ENCODE measurements at places on chromosomes 6 and 20.

DNA sequence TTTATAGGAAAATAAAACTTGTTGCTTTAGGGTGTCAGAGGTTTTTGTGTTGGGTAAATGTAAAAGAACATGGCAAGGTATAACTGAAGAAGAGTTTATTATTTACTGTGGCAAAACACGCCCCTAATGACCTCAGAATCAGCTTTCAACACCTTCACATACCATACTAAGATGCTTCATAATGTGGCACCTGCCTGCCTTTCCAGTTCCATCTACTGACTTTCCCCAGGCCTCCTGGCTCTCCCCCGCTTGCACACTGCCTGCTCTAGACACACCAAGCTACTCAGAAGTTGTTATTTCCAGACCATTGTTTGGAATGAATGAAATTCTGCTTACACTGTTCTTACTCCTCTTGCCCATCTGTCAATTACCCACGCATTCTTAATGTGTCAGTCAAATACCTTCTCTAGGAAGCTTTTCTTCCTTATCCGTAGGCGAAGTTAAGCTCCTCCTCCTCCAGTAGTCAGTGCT is 1.8 kb downstream of the TIAM2 start:
- DNase-seq = peak; percentile 24

- DNase-seq = no peak
Measured at GRCh38 chr6:159074876-159075275, 30.1 kb upstream of the TAGAP start.

DNA sequence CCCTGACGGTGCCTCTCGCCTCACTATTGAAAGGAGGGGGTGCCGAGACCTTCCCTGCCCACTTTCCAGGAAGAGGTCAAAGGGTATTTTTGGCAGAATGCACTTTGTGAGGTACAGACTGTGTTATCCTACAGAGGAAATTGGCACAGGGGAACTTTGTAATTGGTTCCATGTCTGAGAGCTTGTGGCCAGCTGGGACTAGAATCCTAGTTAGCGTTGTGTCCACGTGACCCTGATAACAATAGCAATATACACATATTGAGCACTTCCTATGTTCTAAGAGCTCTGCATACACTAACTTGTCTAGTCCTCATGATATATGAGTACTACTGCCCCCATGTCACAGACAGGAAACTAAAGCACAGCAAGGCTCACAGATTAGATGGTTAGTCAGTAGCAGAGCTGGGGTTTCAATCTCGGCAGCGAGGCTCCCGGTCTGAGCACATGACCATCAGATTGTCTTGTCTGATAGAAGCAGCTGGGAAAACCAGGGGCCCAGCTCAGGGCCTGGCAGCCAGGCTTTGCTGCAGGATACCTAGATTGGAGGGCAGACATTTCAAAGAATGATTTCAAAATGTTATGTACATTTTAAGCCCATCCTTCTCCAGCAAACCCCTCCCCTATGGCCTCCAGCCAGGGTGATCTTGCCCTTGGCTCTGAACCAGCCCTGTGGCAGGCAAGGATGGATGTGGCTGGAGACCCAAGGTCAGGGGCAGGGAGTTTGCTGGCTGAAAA is 1.4 kb downstream of the MAPK13 start:
- DNase-seq = peak; percentile 73

GRCh38 chr20:38950254-38950653 is 11.9 kb upstream of the DHX35 start:
- no peak for DNase-seq

DNA sequence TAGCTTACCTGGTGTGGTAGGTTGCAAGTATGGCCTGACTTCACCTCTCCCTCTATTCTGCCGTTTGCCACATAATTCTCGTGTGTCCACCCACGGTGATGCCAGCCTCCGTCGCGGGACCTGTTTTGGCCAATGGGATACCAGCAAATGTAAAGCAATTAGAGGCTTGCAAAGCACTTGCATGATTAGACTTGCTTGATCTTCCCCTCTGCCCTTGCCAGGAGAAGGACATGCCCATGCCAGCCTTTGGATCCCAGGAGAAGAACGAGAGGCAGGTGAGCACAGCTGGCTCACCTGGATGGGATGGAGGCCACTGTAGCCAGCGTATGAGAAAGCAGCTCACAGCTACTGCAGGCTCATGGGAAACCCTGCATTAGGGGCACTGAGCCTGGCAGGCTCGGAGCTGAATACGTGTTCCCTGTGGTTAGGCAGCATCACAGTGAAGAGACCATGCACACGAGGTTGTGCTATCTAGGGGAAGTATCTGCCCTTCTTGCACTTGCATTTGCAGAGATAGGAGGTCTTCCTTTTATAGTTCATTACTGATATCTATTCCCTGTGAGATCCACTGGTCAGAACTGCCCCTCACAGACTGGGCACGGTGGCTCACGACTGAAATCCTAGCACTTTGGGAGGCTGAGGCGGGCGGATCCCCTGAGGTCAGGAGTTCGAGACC is 62.4 kb downstream of the TMEM242 start:
- no peak for DNase-seq

- no peak for DNase-seq
Measured at GRCh38 chr20:47674686-47675085, 110.6 kb downstream of the SULF2 start.

DNA sequence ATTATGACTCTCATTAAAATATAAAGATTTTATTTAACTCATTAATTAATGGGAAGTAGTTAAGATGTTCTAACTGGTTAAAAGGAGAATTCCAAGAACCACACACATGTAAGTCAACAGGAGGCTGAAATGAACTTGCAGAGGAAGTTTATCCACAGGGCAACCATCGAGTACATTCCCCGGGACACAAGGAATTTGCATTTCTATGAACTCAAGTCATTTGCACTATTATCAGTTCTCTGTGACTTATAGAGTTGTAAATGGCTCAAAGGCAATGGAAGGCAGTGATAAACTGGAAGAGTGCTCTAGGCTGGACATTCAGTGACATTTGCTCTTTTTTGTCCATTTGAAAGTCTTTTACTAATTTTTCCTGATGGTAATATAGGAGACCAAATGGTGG is 97.4 kb downstream of the SNX5 start:
- DNase-seq = no peak

- DNase-seq = no peak
Measured at GRCh38 chr6:125231133-125231532, 70.6 kb downstream of the HDDC2 start.

DNA sequence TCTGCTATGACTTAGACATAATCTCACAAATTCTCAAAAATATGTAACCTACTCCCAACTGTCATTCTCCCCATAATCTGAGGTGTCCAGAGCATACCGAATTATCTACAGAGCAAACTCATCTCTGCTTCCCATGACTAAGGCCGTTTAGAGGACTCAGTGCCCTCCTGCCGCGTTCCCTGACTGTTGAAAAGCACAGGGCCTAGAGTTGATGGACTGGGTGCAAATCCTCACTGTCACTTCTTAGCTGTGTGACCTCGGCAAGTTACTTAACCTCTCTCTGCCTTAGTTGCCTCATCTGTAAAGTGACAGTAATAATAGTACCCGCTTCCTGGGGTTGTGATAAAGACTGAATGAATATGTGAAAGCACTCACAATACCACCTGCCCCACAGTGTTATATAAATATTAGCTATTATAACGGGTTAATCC is 4.7 kb upstream of the TUBB2A start:
- DNase-seq = peak; percentile 63

- DNase-seq = peak; percentile 18
Measured at GRCh38 chr6:69792292-69792691, 4.5 kb downstream of the LMBRD1 start.

DNA sequence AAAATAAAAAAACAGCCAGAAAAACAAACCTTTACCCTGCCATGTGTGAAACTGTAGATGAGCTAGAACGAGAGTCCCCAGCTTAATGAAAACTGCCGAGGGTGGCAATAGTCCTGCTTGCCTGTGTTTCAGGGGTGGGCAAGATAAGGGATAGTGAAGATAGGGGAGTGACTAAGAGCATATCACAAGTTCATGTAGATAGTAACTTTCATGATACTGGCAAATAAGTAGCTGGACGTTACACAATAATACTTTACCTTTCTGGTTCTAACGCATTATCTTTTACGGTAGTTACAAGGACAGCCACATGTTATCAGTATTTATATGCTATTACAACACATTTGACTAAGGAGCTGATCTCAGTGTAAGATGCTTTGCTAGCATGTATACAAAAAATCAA is 9.3 kb upstream of the FBXO9 start:
- DNase-seq = no peak

- DNase-seq = no peak
Measured at GRCh38 chr6:45086360-45087084, 241.6 kb upstream of the RUNX2 start.

DNA sequence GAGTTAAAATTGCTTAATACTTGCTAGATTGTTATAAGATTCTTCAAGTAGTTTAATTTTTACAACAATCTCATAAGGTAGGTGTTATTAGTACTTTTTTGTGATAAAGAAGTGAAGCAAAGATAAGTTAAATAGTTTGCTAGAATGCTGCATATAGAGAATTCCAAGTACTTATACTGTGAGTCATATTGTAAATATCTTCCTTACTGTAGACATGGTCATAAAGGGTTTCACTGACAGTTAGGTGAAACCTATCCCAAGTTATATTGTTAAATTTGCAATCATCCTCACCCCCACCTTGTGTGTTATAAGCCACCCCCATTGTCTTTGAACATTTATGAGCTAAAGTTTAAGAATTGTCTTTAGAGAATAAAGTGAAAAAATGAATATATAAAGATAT is 142.0 kb downstream of the FAM83B start:
- DNase-seq = no peak

DNA sequence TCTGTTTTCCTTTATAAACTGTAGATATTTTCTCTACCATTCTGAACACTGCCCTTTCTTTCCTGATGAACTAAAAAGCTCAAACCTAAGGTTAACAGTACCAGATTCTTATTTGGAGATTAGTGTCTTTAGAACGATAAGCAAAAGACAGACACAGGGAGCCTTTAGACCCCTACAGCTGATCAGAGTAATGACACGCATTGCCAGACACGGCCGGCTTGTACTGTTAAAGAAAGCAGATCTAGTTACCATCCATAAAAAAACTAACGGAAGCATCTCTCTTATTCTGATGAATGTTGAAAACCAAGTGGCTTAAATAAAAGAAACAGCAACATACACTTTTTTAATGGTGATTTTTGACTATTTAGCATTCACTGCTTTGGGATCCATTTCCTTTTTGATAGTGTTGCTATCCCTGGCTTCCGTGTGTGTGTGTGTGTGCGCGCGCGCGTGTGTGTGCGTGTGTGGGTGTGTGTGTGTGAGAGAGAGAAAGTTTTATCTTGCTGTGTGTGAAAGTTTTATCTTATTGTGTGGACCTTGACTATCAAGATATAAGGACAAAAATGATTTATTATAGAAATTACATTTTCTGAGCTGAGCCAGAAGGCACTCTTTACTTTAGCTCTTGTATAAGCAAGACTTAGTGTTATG is 95.6 kb upstream of the SLC35B3 start:
- DNase-seq = no peak

GRCh38 chr6:144248476-144249301 is 36.4 kb upstream of the UTRN start:
- DNase-seq = peak; percentile 17

DNA sequence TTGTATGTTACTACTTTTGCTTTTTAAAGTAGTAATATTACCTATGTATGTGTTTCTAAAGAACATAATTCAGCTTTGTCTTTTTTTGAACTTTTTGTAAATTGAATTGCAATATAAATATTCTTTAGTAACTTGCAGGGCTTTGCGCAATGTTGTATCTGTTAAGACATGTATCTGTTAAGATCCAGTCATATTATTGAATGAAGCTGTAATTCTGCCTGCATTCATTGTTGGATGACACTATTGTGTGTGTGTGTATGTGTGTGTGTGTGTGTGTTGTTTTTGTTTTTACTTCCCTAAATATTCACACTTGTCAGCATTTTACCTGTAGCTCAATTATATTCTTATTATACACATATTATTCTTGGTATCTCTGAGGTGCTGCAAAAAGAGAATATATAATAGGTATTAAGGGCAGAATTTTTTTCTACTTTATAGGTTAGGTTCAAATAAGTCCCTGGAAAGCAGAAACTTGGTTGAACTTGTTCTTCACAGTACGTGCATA is 164.0 kb downstream of the MEI4 start:
- DNase-seq = no peak

- DNase-seq = no peak
Measured at GRCh38 chr20:24537210-24537609, 67.8 kb downstream of the SYNDIG1 start.

DNA sequence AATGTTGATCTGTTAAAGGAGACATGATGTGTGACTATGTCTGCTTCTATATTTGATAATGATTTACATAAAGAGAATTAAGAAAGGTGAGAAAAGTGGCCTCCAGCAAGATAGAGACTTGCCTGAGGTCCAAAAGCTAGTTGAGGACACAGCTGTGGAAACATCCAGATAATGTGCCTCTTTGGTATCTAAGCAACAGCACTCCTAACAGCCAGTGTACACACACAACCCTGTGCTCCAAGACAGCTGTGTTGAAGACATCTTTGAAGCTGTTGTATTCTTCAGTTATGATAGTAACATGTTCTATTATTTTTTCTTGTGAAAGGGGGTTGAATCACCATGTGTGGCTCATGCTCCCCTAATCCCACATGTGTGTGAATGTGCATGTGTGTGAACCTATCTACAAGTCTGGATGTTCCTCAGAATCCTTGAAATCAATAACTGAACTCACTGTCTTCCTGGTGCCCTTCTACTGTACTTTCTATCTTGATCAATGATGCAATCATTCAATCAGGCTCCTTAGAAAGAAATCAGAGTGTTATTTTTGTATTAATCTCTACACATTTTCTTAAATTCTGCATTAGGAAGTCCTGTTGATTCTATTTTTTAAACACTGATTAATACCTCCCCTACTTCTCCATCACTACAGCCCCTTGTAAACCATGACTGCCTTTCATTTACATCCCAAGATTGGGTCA is 116.7 kb upstream of the SSTR4 start:
- DNase-seq = peak; percentile 9

DNA sequence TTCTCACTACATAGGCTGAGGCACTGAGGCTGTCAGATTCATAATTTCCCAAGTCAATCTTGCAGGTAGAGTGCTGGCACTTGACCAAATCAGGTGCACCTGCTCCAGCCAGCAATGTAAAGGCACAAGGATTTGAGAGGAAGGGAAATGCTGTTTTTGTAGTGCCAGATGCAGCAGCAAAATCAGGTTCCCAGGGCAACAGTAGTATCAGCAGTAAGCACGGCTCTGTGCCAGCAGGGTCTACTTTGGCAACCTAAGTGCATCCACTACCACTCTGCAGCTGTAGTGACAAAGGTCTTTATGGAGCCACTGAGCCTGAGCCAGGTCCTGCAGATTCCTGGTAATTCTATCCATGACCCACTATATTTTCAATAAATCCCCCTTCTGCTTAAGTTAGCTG is 329.5 kb downstream of the TPBG start:
- no peak for DNase-seq

- no peak for DNase-seq
Measured at GRCh38 chr6:82712389-82712788, 348.8 kb downstream of the TPBG start.

- no peak for DNase-seq
Measured at GRCh38 chr6:139349464-139350020, 24.9 kb downstream of the CITED2 start.

DNA sequence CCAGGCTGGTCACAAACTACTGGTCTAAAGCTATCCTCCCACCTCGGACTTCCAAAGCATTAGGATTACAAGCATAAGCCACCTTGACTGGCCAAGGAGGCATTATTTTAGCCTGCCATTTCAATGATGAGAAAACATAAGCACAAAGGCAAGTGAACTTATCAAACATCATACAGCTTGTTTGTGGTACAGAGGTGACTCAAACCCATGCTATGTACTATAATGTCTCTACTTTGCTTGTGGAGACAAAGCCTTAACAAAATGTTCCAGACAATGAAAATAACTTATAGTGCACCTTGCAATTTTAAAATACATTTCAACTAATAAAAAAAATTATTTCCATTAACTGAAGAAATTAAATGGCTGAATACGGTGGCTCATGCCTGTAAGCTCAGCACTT is 26.2 kb downstream of the HDAC2 start:
- no peak for DNase-seq

Measured in eye (tissue), 1 donor.